Stimulated activated CD4-positive, alpha-beta T cell treated with anti-CD3 and anti-CD28 coated beads, Interleukin-15, amount 100 ng/mL, for 24 hours (primary cell): ENCODE measurements at places on chromosomes 3 and 15.

GRCh38 chr3:190012784-190013183 lies 107.9 kb downstream of the P3H2 start:
- no peak for DNase-seq

- peak; percentile 26 for DNase-seq
Observed at GRCh38 chr3:20185331-20185678, 701 bp downstream of the SGO1 start.

DNA sequence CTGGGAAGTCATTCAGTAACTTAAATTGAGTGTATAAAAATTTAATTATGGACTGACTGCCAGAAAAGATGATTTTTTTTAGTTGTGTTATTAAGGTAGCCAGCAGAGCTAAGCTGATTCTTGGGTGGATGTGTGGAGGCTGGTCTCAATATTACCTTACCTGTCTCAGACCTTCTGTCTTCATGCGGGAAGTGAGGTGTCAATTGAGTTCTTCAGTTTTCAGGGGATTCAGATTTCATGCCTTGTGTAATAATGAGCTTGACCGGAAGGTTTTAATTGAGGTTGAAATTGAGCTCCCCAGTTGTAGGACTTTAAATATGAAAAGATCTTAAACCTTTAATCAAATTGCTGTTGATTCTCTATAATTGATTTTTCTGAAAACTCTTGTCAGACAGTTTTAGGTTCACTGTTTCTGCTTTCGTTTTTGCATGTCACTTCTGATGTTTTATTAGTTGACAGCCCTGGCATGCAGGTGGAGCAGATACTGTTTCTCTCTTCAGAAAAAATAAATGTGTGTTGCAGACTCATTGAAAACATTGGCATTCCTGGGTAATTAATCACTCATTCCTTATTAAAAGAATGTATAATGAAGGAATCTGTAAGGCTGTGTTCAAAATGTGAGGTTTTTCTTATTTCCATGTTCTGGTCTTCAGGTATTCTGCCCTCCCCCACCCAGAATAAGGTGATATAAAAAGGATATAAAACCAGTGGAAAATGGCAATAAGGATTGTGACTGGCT lies 54.5 kb downstream of the PSMD6 start:
- DNase-seq: no peak

DNA sequence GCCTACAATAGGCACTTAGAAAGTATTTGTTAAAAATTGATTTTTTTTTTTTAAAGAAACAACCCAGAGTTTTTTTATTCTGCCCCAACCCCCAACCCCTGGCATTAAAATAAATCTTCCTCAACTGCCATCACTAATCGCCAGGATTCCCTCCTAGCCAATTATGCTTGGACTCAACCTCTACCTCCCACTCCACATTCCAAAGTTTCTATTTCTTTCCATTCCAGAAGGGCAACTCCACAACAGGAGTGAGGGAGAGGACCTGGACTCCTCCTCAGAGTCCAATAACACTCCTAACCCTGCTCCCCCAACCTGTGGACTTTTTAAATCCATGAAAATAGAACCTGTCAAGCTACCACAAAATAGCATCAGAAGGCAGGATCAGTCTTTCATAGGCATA lies 99.4 kb downstream of the ADAMTS9 start:
- DNase-seq: no peak

- no peak for DNase-seq
Observed at GRCh38 chr3:141015481-141015880, 35.7 kb upstream of the SPSB4 start.

DNA sequence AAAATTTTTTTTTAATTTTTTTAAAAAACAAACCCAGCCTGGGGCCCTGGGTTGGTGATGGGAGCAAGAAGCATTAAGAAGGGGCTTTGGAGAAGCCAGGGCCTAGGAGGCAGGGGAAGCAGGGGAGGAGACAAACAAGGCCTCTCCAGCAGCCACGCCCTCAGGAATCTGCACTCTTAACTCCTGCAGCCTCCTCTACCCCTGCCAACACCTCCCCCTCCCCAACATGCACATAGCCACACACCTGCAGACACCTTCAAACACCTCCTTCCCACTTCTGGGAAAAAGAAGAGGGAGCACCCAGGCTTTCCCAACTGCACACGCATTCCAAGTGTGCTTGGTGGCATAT lies 2.7 kb upstream of the DCAF1 start:
- DNase-seq: no peak

GRCh38 chr3:25889525-25889917 lies 99.6 kb downstream of the OXSM start:
- DNase-seq: no peak

- DNase-seq: no peak
Observed at GRCh38 chr3:73549051-73549600, 75.6 kb downstream of the PDZRN3 start.

DNA sequence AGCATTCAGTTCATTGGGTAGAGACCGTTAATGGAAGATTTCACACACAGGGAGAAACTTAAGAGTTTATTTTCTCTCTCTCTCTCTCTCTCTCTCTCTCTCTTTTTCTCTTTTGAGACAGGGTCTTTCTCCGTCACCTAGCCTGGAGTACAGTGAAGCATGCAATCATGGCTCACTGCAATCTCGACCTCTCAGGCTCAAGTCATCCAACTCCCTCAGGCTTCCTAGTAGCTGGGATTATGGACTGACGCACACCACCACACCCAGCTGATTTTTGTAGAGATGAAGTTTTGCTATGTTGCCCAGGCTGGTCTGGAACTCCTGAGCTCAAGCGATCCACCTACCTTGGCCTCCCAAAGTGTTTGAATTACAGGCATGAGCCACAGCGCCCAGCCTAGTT lies 1.6 kb downstream of the WDR72 start:
- no peak for DNase-seq

- DNase-seq: no peak
Observed at GRCh38 chr15:93159930-93160329, 70.9 kb upstream of the RGMA start.

GRCh38 chr3:11944052-11944673 lies 60.0 kb upstream of the SYN2 start:
- DNase-seq: peak; percentile 3

- no peak for DNase-seq
Observed at GRCh38 chr15:77647961-77648360, 15.2 kb upstream of the LINGO1 start.

DNA sequence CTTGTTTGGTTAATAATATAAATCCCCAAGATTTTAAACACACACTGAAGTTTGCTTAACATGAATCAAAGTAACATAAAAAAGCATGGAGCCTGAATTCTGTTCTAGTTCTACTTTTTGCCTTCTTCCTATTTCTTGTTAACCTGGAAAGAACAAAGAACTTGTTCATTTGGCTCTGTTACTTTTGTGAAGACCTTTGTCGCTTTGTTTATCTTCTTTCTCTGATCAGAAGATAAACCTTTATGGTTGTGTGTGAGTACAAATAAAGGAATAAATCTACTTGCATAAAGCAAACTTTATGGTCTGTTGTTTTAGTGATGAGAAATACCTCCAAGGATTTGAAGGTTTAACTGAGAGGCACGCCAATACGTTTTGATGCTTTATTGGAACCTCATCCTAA lies 210.1 kb upstream of the SATB1 start:
- DNase-seq: no peak

DNA sequence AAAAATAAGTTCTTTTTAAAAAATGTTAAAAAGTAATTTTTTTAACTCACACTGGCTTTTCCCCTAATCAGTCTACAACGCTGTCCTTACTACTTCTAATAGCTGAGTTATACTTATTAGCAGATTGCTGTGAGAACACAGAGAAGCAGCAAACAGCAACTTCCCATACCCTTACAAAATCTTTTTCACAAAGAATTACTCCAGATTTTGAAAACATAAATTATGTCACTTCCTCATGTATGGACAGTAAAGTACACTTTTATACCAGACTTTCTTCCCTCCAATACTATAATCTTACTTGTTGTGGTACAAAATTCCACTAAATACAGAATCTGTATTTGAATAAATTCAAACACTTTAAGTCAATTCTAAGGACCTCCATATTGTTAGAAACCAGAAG lies 2.1 kb downstream of the PHC3 start:
- no peak for DNase-seq

DNA sequence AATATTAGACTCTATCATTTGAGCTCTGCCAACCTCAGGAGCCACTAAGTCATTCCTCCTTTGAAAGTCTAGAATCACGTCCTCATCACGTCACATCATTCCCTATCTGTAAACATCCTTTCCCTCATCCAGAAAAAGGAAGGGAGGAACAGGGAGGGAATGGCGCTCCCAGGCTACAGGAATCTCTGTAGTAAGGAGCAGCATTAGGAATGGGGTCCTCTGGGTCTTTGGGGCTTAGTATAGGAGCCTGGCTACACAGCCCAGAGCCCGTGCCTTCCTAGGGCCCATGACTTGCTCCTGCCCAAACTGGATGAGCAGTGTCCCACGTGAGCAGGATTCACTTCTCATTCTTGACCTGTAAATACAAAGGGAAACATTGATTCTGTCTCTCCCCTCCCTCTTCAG lies 1.6 kb downstream of the TAGLN3 start:
- no peak for DNase-seq

DNA sequence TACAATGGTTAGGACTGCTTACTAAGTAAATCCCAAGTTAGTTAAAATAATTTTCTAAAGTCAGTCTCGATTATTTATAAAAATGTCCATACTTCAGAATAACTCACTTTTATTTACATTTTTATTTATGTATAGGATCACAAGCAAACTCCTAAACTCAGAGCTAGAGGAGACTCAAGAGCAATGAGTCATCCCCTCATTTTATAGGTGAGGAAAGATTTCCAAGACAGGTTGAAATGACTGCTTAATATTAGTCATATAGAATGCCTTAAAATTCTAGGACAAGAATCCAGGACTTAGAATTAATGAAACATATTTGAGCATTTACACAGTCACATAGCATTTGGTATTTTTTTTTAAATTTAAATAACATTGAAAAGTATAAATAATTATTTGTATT lies 983.8 kb downstream of the SI start:
- DNase-seq: no peak

- peak; percentile 61 for DNase-seq
Observed at GRCh38 chr3:128794067-128794768, 68.2 kb downstream of the RAB7A start.

GRCh38 chr15:99148851-99149276 lies 44.0 kb downstream of the SYNM start:
- no peak for DNase-seq

- no peak for DNase-seq
Observed at GRCh38 chr3:170992854-170993253, 33.7 kb downstream of the SLC2A2 start.
